Endothelial cell of umbilical vein (primary cell): ENCODE measurements at places on chromosomes 7 and 10. TPM values are rescaled to one million over a fixed set of nuclear protein-coding genes. Genes with fewer than 3 reads are reported as not detected.

GRCh38 chr7:147136352-147136751, 1019.8 kb downstream of the CNTNAP2 start:
- H3K4me3 ChIP-seq, result no peak overlapping the region
- no peak overlapping the region for H3K27ac ChIP-seq
- H3K4me1 ChIP-seq, result no peaks in the 10 kb centered on the region
- H3K27me3 ChIP-seq, result no peaks in the 10 kb centered on the region

- no peaks in the 10 kb centered on the region for H3K36me3 ChIP-seq
- H3K4me1 ChIP-seq, result no peaks in the 10 kb centered on the region
- DNase-seq, result no peak
- H3K27me3 ChIP-seq, result no peaks in the 10 kb centered on the region
- H3K4me3 ChIP-seq, result no peak overlapping the region
Observed at GRCh38 chr7:38142736-38143135, 35.3 kb upstream of the STARD3NL start.

GRCh38 chr10:23976275-23976674, 232.7 kb upstream of the KIAA1217 start:
- DNase-seq, result no peak
- no peaks in the 10 kb centered on the region for H3K27me3 ChIP-seq
- no peaks in the 10 kb centered on the region for H3K4me1 ChIP-seq
- no peaks in the 10 kb centered on the region for H3K36me3 ChIP-seq
- H3K27ac ChIP-seq, result no peak overlapping the region
- no peak overlapping the region for H3K4me3 ChIP-seq

DNA sequence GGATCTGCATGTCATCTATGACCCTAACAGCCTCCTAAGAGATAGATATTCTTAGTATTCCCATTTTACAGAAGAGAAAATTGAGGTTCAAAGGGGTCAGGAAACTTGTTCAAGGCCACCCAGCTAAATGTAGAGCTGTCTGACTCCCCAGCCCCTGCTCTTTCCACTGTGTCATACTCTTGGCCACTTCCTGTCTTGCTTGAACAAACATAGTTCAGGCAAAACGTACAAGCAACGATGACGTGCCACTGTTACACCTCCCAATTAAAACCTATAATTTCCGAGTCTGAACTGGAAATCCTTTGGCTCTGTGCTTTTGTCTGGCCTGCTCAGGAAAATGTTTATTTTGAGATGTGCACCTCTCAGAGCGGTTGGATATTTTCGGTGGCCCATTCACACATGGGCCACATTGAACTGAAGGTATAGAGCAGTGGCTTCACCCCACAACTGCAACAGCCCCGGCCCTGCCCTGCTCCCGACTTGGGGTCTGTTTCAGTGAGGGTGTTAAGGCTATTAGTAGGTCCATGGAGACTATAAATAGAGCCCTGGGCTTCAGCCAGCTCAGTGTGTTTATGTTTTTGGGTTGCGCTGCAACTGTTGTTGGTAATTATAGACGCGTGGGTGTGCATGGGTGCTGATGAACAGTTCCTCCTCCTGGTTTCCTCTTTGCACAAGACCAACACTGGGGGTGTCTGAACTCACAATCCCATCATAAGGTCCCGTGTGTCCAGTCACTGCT, 172.3 kb upstream of the ADO start:
- DNase-seq, result no peak
- no peak overlapping the region for H3K27ac ChIP-seq
- H3K4me3 ChIP-seq, result no peak overlapping the region
- no peaks in the 10 kb centered on the region for H3K4me1 ChIP-seq
- H3K36me3 ChIP-seq, result no peaks in the 10 kb centered on the region

DNA sequence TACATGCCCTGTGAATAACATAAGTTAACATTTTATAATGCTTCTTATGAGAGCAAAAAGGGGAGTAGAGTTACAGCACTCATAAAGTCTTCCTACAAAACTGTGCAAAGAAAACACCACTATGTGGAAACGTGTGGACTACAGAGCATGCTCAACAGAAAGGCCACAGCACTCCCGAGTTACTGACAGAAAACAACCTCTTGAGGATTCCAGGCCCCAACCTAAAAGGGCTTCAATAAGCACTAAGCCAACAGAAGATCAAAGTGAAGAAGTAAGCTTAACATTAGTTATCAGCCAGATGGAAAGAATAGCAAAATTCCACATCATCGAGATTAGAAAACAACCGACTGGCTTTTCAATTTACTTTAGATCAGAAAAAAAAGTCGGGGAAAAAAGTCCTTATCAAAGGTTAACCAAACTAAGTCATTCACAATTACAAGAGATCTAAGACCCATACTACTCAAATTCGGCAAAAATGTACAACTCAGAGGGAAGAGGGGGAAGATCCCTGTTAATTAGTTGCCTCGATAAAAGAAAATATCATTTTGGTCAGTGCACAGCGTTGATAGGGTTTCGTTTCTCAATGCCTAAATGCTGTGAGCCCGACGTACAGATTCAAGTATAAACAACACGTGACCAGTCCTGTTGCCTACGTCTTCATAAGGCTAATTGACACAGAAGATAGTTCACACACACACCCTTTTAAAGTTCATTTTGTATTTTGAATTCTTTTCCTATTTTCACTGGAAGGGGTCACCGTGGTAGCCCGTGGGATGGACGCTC, 1.4 kb downstream of the KBTBD2 start:
- H3K4me1 ChIP-seq, result peaks cover 46% of the 10 kb centered on the region
- H3K4me3 ChIP-seq, result peak overlapping the region; percentile 76
- no peaks in the 10 kb centered on the region for H3K36me3 ChIP-seq
- peak; percentile 83 for DNase-seq
- H3K27me3 ChIP-seq, result no peaks in the 10 kb centered on the region

GDF10 gene
- total RNA-seq, result not detected in 2 replicates

TAS2R4 gene
- total RNA-seq, result 0.88 and 1.4 TPM in 2 replicates
